Choroid plexus epithelial cell (primary cell): ENCODE measurements at places on chromosomes 11 and 22.

- no peak for DNase-seq
Observed at GRCh38 chr11:7833527-7833926, 36.8 kb upstream of the OR5P2 start.

DNA sequence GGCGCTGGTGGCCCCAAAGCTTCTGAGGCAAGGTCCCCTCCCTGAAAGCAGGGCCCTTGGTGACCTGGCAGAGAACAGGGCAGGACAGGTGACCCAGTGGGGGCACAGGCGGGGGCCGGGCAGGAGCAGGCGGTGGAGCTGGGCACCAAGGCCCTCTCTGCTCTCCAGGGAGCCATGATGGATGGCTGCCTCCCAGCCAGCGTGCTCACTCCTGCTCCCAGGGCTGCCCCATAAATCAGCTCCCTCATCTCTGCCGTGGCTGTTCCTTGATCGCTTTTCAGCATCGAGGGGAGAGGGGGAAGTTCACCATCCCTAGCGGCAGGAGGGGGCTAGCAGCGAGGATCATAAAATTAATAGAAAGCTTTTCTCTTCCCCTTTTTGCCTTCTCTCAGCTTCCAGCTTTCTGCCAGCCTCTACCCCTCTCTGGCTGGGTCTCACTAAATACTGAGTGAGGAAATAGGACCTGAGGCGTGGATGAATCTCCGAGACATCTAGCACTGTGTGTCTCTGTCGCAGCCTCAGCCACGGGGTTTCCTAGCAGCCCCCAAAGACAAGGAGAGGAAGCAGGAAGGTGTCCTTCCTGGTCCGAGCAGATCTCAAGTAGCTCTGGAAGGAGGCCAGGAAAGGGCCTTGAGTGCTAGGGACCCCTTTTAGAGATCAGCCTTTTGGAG is 22.2 kb upstream of the ELFN2 start:
- no peak for DNase-seq

DNA sequence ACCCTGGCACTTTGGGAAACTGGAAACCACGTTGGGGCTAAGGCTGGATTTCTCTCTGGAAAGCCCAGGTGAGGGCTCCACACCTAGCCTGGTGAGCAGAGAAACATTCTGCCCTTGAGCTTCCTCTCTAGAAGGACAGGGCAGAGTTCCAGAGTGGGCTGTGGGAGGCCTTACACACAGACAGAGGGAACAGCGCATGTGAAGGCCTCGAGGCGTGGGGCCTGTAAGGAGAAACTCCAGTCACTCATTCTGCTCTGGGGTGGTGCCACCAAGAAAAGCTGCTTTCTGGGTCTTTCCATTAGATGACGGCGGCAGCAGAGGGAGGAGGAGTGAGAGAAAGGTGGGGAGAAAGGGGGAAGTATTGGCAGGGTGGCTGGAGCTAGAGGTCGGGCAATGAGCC is 183.1 kb downstream of the CHST1 start:
- DNase-seq: no peak

GRCh38 chr22:28220626-28221363 is 301.7 kb upstream of the PITPNB start:
- DNase-seq: no peak

DNA sequence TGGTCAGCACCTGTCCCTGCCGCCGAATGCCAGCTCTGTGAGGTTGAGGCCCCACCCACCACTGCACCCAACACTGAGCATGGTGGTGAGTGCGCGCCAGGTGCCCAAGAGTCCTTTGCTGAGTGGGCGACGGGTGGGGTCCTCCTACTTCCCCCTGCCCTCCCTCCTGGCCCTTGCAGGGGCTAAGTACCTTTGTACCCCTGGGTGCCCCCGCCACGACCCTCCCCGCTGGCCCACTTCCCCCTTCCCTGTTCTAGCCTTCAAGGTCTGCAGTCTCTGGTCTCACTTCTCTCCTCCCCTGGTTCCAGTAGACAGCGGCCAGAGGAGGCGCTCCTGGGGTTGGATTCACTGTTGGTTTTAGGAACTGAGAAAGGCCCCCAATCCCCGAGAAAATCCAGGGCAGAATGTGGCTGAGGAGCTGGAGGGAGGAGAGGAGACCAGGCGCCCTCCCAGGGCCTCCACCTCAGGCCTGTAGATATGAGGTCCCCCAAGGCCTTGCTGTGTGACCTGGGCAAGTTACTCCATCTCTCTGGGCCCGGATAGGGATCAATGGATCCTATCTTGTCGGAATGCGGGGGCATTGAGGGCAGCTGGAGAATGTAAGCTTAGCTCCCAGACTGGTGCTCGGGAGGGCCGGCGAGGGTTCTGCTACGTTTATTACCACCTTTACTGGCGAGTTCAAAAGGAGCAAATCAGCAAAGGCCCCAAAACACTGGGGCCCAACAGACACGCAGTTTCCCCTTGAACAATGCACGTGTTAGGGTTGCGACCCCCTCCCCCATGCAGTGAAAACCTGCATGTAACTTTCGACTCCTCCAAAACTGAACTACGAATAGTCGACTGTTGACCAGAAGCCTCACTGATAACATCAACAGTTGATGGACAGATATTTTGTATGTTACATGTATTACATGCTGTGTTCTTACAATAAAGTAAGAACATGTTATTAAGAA is 31.9 kb upstream of the SMIM38 start:
- DNase-seq: no peak

DNA sequence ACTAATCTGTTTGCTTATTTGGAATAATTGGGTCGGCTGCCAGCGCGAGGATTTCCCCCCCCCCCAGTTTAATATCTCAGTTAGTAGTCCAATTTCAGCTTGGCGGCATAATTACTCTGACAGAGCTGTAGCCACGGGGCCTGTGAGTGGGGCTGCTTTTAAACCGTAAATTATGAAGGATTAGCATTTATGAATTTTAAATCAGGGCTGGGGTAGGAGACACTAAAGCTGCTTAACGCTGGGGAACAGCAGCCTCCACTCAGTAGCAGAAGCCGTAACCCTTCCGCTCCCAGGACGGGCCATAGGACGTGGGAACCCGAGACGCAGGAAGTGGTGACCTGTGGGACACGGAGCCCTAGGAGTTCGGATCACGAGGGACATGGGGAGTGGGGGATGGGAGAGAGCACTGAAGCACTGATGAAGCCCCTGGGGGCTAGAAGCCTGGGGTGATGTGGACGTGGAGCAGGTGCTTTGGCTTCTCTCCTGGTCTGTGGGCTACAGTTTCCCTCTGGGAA is 66.2 kb upstream of the LMO1 start:
- no peak for DNase-seq

DNA sequence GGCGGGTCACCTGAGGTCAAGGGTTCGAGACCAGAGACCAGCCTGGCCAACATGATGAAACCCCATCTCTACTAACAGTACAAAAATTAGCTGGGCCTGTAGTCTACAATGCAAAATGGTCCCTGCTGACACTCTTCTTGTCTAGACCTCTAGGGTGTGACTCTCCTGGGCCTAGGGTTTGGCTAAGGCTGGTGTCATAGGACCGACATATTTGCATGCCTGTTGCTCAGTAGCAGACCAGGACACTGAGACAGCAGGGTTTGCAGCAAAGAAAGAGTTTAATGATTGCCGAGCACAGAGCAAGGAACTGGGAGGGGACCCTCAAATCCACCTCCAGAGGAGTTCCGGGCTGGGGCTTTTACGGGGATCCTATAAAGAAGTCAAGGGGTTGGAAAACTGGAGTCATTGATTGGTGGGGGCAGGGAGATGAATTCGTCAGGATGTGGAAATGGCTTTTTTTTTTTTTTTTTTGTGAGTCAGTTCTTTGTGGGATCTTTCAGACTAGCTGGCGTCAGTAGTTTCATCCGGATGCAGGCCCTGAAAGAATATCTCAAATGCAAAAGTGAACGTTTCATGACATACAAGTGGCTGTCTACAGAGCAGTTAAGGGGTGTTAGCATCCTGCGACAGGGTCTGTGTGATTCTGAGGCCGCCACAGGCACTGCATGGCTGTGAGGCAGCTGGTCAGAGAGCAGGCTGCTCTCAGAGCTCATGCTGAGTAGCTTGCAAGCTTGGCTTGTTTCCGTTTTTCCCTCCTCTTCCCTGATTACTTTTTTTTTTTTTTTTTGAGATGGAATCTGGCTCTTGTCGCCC is 27.2 kb upstream of the A4GALT start:
- DNase-seq: peak; percentile 69

DNA sequence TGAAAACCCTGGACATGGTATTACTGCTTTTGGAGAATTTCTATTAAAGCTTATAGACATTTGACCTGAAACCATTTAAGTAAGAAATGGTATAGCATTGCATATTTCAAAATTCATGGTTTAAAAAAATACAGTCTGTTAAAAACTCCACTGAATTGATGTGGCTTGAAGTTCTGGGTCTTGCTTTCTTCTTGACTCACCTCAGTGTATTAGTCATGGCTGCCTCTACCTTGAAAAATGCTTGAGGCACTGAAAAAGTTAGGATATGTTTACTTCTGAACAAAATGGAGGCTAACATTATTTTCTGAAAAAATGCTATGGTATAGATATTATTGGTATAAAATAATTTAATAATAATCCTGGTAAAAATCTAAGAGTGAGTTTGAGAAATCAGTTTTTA is 349.2 kb downstream of the AASDHPPT start:
- no peak for DNase-seq

- no peak for DNase-seq
Observed at GRCh38 chr11:33881651-33882503, 10.0 kb downstream of the LMO2 start.

GRCh38 chr11:115527534-115528125 is 23.4 kb upstream of the CADM1 start:
- DNase-seq: no peak

- no peak for DNase-seq
Observed at GRCh38 chr11:66904055-66904454, 47.2 kb downstream of the LRFN4 start.

- no peak for DNase-seq
Observed at GRCh38 chr11:93623920-93624319, 37.6 kb upstream of the CEP295 start.

DNA sequence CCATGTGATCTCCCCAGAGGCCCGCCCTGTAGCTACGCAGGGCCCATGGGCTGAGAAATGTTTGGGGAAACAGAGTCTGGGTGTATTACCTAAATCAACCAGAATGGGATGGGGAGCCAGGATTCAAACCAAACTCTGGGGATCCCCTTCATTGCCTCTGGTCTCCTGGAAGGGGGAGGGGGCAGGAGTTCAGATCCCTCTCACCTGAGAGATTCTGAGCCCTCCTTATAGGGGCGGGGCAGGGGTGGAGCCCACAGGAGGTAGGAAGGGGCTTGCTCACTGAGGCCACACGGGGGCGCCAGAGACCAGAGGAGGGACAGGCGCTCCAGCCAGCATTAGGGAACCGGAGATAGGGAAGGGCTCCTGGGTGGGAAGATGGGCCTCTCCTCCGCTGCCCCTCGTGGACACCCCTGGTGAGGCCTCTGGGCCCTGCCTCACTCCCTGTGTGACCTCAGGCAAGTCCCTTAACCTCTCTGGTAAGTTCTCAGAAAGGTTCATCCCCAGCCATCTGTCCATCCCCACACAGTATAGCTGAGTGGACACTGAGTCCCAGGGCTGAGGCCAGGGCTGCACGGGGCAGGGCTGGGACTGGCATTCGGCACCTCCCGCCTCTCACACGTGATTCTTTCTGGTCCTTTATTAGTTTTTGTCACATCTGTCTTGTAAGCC is 2.7 kb upstream of the CDC42BPG start:
- peak; percentile 89 for DNase-seq

DNA sequence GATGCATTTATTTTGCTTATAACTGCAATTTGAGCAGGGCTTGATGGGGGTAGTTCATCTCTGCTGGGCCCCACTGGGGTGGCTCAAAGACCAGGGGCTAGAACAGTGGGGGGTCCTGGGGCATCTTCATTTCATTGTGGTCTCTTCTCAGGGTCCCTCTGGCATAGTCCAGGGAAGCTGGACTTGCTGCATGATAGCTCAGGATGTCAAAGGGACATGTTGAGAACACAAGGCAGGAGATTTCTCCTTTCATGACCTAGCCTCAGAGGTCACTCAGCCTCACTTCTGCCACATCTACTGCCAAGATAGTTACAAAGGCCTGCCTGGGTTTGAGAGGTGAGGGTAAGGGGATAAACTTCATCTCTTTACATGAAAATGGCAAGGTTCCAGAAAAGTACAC is 89.5 kb downstream of the CWC15 start:
- DNase-seq: no peak

DNA sequence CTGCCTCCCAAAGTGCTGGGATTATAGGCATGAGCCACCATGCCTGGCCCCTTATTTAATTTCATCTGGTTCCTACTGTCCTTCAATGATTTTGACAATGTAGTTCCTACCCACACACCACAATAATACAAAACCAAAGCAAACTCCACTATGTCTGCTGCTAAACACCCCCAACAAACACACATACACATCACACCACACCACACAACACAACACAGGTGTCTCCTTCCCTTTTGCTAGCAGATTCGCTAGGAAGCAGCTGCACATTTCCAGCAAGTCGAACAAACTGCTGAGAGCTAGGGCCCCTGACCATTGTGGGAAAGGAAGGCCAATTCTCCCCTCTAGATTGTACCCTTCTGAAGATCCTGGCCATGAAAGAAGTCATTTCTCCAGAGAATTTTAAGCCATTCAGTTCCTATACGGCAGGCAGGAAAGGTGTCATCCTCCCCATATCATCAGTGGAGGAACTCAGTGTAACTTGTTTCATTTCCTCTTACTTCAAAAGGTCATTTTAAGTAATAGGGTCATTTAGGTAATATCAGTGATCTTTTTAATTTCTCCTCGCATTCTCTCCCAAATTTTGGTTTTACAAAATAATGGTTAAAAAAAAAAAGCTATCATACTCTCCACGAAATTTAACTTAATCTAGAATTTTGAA is 18.5 kb downstream of the NUMA1 start:
- no peak for DNase-seq

- peak; percentile 59 for DNase-seq
Observed at GRCh38 chr11:103648670-103649400, 387.6 kb upstream of the DDI1 start.

GRCh38 chr11:12444601-12445000 is 67.2 kb downstream of the PARVA start:
- no peak for DNase-seq

GRCh38 chr11:48096588-48097525 is 116.5 kb downstream of the PTPRJ start:
- DNase-seq: peak; percentile 66

GRCh38 chr22:39177456-39177775 is 24.9 kb upstream of the CBX7 start:
- peak; percentile 9 for DNase-seq
